ENCODE measurements at places on chromosomes 12 and 14.

DNA sequence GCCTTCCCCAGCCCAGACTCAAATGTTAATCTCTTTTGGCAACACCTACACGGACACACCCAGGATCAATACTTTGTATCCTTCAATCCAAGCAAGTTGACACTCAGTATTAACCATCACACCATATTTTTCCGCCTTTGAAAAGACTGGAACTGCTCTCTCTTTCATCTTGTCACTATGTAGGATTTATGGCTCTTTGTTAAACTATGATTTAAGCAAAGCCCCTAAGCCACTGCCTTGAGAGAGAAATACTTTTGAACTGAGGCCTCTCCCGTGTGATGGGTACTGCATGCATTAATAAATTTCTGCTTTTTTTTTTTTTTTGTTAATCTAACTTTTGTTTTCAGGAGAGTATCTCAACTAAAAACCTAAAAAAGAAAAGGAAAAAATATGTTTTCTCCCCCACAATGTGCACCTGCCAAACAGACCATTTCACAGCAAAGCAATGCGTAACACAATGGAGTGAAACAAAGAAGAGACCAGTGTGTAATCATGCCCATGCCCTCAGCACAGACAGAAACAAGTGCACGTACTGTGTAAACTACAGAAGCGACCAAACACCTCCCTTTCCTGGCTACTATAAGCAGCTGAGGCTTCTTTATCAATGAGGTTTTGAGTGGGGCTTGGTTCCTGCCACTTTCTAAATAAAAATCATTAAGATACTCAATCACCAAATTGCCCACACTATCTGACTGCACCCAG, 28.3 kb upstream of the ETFBKMT start:
- DNase-seq: no peak

GRCh38 chr14:60647081-60647836, 2.0 kb downstream of the SIX1 start:
- no peak for DNase-seq

DNA sequence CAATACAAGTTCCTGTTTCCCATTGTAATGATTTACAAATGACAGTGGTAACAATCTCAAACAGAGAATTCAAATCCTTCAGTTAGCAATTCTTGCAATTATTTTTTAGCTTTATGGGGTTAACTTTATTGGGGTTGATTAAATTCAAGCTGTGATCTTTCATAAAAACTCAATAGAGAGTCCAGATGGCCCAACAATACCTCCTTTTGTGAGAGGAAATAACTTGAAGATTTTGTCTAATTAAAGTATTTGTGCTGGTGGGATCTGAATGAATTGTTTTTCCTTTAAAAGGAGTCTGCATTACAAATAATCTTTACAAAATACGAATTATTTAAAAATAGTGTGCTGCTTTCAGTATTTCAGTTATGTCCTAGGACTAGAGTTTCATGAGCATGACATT, 4.4 kb upstream of the ARHGAP5 start:
- no peak for DNase-seq

- DNase-seq: no peak
These were observed 34.7 kb downstream of the SSH1 start for GRCh38 chr12:108822497-108823205.

GRCh38 chr12:104280717-104281458, 22.7 kb upstream of the EID3 start:
- no peak for DNase-seq

- no peak for DNase-seq
These were observed 15.5 kb downstream of the TRMT5 start for GRCh38 chr14:60965402-60965801.

- no peak for DNase-seq
These were observed 377.0 kb upstream of the ATP2B1 start for GRCh38 chr12:90085494-90086274.

GRCh38 chr12:79982086-79983062, 47.5 kb upstream of the PPP1R12A start:
- no peak for DNase-seq

DNA sequence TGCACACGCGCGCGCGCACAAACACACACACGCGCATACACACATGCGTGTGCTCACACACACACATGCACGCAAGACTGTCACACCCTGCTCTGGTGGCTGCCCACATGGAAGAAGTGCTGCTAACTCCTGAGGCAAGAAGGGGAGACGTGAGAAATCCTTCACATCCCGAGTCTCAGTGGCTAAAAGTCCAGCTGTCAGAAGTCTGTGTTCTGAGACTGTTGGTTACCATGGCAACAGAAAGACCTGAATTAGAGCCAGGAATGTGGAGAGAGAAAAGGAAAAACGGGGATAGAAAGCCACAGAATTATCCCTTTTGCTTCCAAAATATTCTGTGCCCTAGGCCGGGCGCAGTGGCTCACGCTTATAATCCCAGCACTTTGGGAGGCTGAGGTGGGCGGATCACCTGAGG, 71.2 kb downstream of the PPFIBP1 start:
- DNase-seq: no peak

DNA sequence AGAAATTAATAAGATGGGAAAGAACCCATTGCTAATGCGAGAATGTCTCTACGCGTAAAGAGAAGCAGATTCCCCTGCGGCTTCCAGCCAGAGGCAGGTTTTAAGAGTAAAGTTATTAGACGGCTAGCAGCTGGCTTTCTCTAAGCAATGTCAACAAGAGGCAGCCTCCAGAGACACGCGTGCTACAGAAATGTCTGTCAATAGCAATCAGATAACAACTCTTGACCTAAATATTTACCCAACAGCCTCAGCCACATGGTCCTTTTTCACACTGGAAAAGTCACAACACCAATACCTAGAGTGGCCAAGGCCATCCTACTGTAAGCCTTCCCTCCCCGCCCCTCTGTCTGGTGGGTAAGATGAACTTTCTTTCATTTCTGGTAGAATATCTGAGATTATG, 146.0 kb upstream of the SFSWAP start:
- no peak for DNase-seq

- DNase-seq: no peak
These were observed 25.7 kb downstream of the TSPAN9 start for GRCh38 chr12:3102771-3103410.

GRCh38 chr12:79827484-79827883, 107.4 kb downstream of the PPP1R12A start:
- no peak for DNase-seq

GRCh38 chr12:34016361-34016760, 5.9 kb upstream of the ALG10 start:
- DNase-seq: no peak

DNA sequence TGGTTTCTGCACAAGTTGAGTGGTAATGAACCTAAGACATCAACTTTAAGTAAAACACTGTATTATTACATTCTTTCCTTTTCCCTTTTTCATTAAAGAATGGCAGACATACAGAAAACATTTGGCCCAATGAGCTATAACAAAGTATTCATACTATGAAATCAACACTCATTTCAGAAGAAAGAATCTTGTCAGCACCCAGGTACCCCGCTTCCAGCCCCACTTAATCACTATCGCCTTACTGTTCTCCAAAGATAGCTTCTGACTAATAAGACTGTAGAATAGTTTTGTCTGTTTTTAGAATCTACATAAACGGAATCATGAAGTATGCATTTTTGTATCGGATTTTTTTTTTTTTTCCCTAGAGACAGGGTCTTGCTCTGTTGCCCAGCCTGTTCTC, 9.5 kb downstream of the CNTN1 start:
- DNase-seq: no peak

GRCh38 chr14:101561145-101561896, at the start of gene DIO3:
TSS of gene DIO3 (plus strand) at chr14:101561495.
- DNase-seq: no peak

DNA sequence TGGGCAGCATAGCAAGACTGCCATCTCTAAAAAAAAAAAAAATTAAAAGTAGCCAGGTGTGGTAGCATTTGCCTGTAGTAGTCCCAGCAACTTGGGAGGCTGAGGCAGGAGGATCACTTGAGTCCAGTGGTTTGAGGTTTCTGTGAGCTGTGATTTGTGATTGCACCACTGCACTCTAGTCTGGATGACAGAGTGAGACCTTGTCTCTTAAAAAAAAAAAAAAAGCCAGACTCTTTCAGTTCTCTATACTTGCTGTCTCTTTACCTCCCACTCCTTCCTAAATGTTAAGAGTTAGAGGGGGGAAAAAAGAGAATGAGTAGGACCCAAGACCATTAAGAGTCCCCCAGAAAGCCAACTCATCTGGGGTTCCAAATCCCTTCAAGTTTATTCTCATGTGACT, 17.8 kb downstream of the EIF2S1 start:
- no peak for DNase-seq

DNA sequence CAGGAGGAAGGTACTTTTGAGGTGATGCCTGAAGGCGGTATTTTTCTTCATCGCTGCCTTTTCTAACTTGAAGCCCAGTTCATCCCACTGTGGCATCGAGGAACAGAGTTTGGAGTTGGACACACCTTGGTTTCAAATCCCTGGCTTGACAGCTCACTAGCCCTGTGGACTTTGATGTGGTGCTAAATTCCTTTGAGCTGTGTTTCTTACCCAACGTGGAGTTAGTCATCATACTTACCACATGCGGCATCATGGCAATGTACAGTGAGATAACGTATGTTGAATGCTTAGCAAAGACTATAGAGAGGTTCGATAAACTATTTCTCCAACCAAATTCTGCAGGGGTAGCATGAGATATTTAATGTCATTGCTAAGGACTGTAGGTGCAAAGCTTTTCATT, 3.4 kb downstream of the PLEKHG3 start:
- no peak for DNase-seq

DNA sequence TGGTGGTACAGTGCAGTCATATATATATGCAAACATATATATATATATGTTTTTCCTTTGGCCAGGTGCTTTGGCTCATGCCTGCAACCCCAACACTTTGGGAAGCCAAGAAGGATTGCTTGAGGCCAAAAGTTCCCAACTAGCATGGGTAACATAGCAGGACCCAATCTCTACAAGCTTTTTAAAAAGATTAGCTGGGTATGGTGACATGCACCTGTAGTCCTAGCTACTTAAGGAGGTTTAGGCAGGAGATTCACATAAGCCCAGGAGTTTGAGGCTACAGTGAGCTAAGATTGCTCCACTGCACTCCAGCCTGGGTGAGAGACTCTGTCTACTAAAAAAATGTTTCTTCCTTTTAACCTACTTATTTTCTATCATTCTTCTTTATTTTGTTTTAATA, 10.2 kb downstream of the PZP start:
- DNase-seq: no peak

- no peak for DNase-seq
These were observed 60.5 kb upstream of the USP44 start for GRCh38 chr12:95611676-95612309.

GRCh38 chr12:115960868-115961802, 316.4 kb downstream of the MED13L start:
- no peak for DNase-seq

DNA sequence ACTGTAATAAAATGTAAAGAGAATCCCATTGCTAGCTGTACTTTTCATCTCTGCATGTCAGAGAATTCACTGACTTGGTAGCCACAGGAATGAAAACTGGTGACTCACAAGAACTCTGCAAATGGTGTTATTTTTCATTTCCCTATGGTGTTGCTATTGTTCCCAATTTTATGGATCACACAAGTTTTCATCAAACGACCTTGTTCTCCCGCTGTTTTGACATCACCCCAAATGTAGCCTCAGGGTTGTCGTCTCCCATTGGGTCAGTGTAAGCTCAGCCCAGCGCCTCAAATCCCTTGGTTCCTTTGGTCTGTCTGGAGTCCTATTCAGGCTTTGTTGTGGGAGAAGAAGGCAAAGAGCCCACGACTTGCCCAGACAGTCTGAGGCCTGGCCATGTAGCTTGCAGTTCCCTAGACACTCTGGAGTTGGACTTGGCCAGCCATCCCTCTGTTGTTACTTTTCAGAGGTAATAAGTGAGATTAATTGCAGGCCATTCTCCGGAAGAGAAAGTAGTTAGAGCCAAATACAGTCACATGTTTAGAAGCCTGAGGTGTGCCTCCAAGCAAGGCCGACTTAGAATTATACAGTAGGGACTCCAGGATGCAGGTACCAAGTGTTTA, 159.2 kb downstream of the TGFB3 start:
- no peak for DNase-seq

DNA sequence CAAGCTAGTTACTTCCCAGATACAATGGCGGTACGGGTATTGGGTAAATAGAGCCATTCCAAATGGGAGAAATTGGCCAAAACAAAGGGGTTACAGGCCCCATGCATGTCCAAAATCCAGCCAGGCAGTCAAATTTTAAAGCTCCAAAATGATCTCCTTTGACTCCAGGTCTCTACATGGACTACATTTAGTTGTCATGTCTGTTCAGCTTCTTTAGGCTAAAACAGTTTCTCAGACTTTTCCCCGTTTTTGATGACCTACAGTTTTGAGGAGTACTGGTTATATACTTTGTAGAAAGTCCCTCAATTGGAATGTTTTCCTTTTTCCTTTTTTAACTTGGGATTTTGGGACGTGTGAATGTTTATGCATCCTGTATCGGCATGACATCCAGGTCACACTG, 4.7 kb downstream of the NT5DC3 start:
- DNase-seq: no peak

DNA sequence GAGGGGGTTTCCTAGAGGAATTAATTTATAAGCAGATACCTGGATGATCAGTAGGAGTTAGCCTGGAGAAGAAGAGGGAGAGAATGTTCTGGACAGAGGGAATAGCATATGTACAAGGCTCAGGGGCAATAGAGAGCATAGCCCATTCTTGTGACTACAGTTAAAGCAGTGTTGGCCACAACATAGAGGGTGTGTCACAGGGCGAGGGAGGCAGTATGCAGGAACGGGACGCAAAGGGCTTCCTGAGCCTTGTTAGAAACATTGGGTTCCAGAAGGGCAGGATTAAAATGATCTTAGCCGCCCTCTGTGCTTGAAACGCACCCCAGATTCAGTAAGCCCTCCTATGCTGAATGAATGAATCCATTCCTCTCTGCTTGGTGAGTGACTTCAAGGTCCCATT, 142.2 kb upstream of the PWP1 start:
- no peak for DNase-seq

GRCh38 chr14:76050797-76051392, 65.3 kb downstream of the IFT43 start:
- DNase-seq: peak; percentile 65

DNA sequence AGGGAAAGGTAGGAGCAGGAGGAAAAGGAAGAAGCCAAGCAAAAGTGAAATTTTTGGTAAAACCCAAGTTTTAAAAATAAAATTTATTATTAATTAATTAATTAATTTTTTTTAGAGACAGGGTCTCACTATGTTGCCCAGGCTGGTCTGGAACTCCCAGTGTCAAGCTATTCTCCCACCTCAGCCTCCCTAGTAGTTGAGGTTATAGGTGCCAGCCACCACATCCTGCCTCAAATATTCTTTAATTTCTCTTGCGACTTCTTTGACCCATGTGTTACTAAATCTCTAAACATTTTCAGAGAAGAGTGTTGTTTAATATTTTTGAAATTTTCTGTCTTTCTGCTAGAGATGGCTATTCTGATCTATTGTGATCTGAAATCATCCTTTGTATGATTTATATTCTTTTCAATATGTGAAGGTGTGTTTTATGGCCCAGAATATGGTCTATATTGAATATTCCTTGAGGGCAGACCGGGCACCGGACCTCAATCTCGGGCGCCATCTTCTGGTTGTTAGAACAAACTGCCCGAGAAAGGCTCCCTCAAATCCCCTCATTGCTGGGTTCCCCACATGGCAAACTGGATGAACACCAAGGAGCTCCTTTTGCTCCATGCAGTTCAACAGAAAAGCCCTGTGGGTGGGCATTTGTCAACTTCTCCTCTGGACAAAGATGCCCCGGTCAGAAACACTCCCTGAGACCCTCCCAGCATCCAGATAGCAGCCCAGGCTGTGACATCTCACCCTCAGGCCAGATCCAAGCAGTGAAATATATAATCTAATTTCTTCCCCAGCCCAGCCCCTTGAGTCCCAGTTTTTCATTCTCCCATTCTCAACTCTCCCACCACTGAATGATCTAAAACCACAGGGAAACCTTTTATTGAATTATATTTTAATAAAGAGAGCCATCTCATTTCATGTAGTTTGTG, 110.5 kb downstream of the ASCL4 start:
- DNase-seq: peak; percentile 45

Measured in hematopoietic multipotent progenitor cell treated with erythropoietin and hydrocortisone succinate and interleukin-3 and kit ligand, for 15 days (in vitro differentiated cells).